LHCN-M2 (cell line): ENCODE measurements at places on chromosomes 7 and 10. TPM values are rescaled to one million over a fixed set of nuclear protein-coding genes. Genes with fewer than 3 reads are reported as not detected.

DNA sequence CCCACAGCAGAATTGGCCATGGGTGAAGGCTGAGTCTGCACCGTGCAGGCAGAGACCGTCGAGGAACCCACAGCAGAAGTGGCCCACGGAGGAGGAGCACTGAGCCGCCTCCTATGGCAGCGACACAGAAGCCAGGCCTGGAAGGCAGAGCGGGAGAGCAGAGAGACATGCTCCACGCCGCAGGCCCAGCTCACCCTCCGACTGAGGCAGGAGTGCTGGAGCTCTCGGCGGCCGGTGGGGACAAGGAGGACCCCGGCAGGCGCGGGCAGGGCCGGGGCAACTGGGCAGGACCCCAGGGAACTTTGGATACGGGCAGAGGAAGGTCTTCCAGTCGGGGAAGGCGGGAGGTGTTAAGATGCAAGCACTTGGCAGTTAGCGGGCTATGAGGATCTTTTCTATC is 420.4 kb downstream of the DNAJB6 start:
- no peak for DNase-seq

DNA sequence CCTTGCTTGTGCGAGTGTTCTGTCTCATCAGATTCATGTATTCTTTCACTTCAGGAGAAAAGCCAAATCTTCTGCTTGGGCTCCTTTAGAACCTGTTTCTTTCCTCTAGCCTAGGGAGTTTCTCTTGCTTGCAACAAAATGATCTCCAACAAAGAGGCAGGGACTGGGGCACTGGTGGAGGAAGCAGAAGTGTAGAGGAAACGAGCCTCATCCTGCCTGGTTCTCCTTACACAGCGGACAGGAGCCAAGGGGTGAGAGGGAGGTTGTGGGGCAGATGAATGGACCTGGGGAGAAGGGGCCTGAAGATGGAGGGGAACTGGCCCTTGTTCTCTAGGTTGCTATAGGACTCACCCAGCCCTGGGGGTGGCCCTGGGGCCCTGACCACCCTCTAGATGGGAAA is 141.1 kb downstream of the PKD1L1 start:
- DNase-seq: no peak

The VPS41 gene
- 43.0 and 52.4 TPM in 2 replicates for total RNA-seq

GRCh38 chr7:16204953-16205352 is 216.4 kb downstream of the CRPPA start:
- DNase-seq: no peak

GRCh38 chr7:107924841-107925504 is 34.0 kb downstream of the DLD start:
- DNase-seq: peak; percentile 85

DNA sequence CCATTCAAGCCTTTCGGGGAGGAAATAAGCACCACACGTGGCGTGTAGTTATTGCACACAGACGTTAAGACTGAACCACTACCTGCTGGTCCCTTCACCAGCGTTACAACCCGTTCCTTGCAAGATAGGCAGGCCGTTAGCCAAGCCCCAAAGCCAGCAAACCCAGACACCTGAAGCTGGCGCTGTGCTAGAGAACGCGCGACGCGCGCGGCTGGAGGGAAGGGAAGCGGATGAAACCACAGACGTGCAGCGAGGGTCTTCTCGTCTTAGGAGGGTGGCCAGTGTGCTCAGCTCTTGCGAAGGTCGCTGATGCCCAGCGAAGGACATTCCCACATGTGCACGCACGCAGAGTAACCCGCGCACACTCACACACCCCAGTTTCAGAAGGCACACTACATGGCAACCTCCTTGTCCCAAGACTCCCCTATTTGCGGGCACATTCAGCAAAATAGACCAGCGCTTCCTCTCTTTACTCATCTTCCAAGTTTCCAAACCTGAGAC is 980 bp downstream of the TMEM26 start:
- no peak for DNase-seq

The CLDN15 gene
- total RNA-seq: 4.7 and 6.0 TPM in 2 replicates

- no peak for DNase-seq
These were observed 1.1 kb downstream of the AIFM2 start for GRCh38 chr10:70131560-70131937.

The CHAT gene
- not detected in 2 replicates for total RNA-seq

The SIRT1 gene
- 14.7 and 17.8 TPM in 2 replicates for total RNA-seq

DNA sequence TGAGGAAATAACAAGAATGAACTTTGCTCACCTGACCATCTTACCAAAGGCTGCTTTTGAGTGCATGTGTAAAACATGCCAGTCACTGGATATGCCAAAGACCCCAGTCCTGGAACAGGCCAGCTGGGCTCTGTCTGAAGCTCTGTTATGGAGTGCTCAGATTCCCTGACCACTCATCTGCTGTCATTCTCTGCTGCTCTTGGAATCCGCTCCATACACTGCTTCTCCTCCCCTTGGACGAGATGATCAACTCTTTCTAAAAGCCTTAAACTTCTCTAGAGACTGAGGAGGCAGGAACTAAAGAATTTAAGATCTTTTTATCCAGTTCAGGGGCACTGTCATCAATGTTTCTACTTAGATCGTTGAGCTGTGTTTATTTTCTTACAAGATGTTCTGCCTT is 100.2 kb downstream of the SPAG6 start:
- DNase-seq: no peak

DNA sequence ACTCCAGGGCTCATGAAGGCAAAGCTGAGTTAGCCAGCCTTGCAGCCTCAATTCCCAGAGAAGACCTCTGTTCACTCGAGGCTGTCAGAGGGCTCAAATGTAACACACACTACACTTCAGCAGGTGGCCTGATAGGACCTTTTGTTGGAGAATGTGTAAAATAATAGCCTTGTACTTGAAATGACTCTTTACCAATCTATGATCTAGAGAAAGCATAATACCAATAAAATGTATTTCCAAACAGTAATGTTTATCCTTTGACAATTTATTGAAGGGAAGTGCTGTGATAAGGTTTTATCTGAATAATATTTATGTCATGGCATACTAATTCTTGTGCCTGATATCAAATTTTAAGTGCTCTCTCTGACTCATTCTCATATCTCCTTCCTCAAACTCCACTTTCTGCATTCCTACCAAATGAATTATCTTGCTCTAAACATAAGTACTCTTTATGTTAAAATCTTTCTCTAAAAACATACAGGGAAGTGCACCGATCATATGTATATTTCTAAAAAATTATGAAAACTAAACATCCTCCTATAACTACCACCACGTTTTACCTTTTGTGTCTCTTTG is 20.9 kb downstream of the CYP3A7 start:
- no peak for DNase-seq

DNA sequence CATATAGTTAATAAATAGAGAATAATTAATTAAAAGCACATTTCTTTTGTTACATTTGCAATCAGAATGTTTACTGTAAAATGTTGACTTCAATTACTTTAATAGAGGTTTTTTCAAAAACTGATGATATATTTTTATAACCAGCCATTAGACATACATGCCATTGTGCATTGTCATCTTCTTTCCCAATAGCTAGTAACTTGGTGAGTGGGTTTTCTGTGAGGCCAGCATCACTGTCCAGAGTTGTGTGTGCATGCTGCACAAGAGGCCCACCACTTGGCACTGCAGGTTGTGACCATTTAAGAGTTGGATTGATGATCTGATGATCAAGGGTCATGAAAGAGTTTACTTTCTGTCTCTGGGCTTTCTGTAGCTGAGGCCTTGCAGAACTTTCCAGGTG is 46.5 kb downstream of the TFEC start:
- no peak for DNase-seq

The PIP gene
- 0.69 TPM in 1 of 2 replicates, not detected in the other for total RNA-seq

DNA sequence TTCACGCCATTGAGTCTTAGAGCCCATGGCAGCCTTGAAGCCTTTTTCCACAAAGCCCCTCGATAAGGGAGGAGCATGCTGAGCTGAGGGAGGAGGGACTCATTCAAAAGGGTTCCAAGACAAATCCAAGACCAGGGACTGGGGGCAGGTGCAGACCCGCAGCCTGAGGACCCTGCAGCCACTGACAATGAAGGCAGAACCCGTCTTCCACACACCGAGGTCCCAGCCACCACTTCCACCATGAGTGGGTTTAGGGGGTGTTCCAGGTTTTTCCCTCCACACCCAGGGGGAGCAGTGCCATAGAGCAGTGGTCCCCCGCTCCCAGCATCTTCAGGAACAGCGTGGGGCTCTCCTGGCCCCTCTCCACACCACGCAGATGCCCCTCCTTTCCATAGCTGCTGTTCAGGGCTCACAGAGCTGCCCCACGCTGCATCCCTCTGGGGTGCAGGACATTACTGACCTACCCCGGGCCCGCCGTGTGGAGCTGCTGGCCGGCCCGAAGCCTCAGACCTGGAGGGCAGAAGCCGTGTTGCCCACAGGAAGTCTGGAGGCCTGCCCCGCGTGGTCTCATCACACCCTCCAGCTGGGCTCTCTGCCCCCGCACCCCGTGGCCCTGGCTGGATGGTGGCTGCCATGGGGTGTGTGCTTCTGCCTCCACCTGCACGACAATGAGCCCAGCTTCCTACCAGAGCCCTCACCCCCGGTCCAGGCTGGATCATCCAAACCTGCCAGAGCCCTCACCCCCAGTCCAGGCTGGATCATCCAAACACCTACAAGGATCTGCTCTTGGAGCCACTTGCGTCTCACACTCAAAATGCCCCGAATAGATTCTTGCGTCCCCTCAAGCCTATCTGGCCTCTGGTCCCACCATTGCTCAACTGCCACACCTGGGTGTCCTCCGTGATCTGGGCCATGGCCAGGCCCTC is 220.0 kb upstream of the TCERG1L start:
- no peak for DNase-seq

GRCh38 chr7:36790311-36790787 is 66.1 kb upstream of the AOAH start:
- DNase-seq: no peak

The HTR5A gene
- total RNA-seq: not detected in 2 replicates

GRCh38 chr7:55247428-55247827 is 117.7 kb upstream of the LANCL2 start:
- DNase-seq: peak; percentile 55

- peak; percentile 18 for DNase-seq
These were observed 530.9 kb upstream of the POM121L12 start for GRCh38 chr7:52504561-52504960.

DNA sequence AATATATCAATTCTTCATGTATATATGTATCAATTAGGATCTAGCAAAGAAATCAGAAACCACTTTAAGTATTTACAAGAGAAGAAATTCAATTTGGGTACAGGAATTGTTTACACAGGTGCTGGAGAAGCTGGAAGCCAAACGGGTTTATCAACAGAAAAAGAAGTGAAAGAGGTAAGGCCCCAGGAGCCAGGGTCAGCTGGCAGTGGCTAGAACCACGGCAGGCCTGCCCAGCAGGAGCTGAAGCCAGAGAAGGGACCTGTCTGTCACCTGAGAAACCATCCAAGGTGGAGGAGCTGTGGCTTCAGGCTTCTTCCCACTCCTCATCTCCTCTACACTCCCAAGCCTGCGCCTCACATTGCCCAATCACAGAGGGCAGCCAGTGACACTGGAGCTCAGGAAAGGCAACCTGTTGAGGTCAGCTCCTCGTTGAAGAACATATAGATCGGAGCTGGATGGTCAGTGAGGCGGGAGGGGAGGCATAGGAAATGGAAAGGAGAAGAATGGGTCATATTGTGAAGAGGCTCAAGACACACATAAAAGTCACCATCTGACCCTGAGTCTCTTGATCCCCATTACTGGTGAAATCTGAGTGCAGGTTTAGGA is 182.6 kb downstream of the REEP3 start:
- DNase-seq: no peak

The CNPY1 gene
- not detected in 2 replicates for total RNA-seq

DNA sequence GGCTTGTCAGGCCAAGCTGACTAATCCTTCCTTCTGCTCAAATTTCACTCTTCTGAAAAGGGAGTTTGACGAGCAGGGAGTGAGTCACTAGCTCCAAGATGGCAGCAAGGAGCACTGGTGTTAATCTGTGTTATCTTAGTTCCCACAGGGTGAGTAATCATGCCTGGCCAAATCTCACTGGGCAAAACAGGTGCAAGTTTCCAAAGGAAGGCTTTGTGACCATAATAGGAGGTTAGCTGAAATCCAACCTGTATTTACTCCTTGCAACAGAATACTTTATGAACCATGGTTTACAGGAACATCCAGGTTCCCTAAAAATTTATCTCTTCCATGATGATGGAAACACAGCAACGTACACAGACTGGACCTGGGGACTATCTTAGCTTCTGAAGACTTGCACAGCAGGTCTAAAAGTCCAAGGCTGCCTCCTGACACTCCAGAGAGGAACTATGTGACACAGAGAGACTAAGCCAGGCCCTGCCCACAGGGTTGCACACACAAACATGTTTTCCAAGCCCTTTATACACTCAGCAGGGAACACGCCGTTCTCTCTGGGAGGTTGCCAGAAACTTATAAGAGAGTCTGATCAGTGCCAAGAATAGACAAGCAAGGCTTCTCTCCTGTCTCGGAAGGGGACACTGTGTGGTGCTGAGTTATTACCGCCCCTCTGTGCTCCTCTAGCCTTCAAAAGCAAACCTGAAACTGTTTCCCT is 46.3 kb downstream of the PDK4 start:
- peak; percentile 99 for DNase-seq

The THSD7A gene
- total RNA-seq: under 0.01 TPM in 2 replicates

DNA sequence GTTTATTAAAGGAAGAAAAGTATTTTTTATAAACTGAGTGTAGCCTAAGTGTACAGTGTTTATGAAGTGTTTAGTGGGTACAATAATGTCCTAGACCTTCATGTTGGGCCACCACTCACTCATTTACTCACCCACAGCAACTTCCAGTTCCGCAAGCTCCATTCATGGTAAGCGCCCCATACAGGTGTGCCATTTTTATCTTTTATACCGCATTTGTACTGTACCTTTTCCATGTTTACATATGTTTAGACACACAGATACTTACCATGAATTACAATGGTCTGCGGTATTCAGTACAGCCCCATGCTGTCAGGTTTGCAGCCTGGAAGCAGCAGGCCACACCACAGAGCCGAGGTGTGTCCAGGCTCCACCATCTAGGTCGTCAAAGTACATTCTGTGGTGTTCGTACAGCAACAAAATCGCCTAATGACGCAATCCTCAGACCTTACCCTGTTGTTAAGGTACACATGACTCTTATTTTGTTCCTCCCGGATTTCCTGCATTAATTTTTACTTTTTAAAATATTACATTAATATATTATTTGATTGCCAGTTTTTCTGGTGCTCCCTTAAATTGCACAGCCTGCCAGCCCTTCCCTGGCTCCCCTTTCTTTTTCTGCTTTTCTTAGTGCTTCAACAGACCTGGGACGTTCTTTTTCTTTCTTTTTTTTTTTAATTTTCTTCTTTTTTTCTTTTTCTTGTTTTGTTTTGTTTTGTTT is 881 bp upstream of the SSBP1 start:
- peak; percentile 11 for DNase-seq

GRCh38 chr7:30142710-30143109 is 7.9 kb downstream of the MTURN start:
- peak; percentile 90 for DNase-seq

DNA sequence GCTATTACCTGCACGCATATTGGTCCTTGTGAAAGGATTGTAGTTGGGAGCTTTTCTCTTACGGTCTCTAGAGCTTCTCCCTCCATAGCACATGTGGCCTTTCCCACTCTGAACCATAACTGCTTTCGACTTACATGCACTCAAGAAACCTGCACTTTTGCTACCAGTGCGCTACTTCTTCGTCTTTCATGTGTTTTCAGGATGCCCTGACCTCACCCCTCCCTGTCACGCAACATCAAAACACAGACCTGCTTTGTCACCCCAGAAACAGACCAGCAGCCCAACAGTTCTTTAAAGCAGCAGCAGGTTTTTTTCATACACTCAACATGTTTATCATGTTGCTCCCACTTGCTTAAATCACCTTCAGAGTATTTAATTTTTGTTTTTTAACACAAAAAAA is 243.5 kb upstream of the TCF7L2 start:
- no peak for DNase-seq
